ENCODE measurements at places on chromosomes 6 and 20.

- DNase-seq = no peak
Observed at GRCh38 chr6:111430605-111431376, 52.2 kb downstream of the REV3L start.

DNA sequence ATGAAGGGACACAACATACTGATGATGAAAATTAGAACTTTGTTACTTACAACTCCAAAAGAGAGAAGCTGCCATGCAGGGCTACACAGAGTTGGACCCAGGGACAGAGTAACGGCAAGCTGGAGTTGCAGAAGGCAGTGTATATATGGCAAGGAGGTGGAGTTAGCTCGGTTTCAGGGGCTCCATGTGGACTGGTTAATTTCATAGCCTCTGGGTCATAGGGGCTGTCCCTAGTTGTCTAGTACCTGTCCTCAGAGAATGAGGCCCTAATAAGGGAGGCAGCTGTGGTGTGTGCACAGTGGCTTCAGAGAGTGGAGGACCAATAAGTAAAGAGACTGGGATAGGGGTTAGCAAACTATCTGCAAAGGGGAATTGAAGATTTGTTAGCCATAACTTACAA lies 7.9 kb upstream of the ZSCAN12 start:
- DNase-seq = no peak

DNA sequence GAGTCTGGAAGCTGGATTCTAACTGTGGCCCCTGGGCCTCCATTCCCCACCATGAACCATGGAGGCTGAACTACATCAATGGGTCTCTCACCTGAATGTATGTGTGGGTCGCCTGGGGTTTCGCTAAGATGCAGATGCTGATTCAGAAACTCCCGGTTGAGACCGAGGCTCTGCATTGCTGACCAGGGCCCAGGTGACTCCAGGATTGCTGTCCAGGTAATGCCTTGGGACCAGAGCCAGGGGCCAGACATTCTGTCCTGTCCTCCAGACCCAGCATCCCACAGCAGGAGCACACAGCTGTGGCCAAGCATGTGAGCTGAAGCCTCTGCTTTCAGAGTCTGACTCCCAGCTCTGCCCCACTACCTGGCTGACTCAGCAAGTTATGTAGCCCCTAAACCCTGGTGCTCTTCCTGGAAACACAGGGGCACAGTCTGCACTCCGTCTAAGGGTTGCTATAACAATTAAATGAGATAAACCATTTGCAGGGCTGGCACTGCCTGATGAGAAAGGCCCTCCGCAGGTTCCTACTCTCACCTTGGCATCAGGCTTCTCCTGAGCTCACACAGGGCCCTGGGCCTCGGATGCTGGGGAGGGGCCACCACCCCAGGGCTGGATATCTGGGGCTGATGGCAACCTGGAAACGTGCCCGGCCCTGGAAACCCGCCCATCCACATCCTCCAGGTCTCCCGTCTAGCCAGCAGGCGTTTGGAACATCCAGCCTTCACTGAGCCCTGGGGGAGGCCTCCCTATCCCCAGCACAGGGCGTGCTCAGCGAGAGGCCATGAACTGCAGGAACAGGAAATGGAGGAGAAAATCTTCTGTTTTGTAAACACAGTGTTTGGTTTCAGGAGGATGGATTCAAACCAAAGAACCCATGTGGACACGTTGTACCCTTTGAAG lies 175.7 kb downstream of the DLL1 start:
- DNase-seq = no peak

GRCh38 chr6:35495258-35496035 lies 1.4 kb downstream of the TEAD3 start:
- no peak for DNase-seq

GRCh38 chr20:35447082-35447789 lies 8.2 kb upstream of the CEP250 start:
- peak; percentile 86 for DNase-seq

- DNase-seq = no peak
Observed at GRCh38 chr6:53398247-53399026, 49.7 kb upstream of the ELOVL5 start.

Data from hematopoietic multipotent progenitor cell treated with erythropoietin and hydrocortisone succinate and interleukin-3 and kit ligand, for 15 days (in vitro differentiated cells).